KBM-7 (cell line): ENCODE measurements at places on chromosomes 13 and 19.
A peak's percentile ranks its signal among the peaks of the same experiment; 100 is the strongest.

- DNase-seq = no peak
Observed at GRCh38 chr19:32174386-32175113, 170.9 kb upstream of the ZNF507 start.

DNA sequence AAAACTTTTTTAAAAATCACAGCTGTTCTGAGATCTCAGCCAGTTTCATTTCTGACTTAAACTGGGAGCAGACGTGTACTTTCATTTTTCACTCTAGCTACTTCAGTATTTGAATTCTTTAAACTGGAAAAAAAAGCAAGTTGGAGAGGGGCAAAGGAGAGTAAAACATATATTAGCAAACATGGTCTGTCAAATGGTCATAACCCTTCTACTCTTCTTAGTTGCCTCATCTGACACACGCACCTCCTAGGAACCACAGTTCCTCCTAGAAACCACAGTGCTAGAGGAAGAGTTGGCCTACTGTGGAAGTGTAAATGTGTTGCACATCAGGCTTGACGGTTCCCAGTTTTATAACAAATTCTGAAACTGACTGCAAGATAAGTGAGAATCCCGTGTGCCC, 47.2 kb downstream of the TM9SF2 start:
- peak; percentile 9 for DNase-seq

GRCh38 chr19:16591803-16592556, 19.8 kb upstream of the SLC35E1 start:
- DNase-seq = no peak

GRCh38 chr13:43348397-43348796, 325.0 kb downstream of the DNAJC15 start:
- DNase-seq = no peak

DNA sequence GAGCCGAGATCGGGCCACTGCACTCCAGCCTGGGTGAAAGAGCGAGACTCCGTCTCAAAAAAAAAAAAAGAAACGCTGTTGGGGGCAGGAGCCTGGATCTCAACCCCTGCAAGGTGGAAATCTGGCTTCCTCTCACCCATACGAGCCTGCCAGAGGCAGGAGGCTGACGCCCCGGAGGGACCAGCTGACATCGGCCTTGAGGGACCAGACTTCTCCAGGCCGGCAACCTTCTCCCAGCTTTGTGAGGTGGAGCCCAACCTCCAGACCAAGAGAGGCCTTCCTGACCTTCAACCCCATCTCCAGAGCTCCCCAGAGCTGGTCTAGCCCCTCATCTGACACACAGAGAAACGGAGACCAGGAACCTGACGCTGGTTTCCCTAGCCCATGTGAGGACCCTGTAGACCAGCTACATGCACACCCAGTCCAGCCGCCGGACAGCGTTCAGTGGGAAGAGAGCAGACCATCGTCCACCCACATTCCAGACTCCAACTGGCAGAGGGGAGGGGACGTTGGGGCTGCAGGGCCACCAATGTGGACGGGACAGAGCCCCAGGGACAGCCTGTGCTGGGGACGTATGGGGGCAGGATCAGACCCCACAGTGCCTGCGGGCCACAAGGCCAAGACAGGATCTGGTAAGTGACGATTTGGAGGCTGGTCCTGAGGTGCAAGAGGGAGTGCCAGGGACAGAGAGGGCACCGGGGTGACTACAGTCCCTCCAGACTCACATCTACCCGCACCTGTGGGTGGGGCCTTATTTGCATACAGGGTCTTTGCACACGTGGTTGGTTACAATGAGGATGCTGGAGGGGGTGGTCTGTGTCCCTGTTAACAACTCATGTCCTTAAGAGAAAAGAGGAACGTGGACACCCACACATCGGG, 11.4 kb downstream of the SBNO2 start:
- DNase-seq = no peak

DNA sequence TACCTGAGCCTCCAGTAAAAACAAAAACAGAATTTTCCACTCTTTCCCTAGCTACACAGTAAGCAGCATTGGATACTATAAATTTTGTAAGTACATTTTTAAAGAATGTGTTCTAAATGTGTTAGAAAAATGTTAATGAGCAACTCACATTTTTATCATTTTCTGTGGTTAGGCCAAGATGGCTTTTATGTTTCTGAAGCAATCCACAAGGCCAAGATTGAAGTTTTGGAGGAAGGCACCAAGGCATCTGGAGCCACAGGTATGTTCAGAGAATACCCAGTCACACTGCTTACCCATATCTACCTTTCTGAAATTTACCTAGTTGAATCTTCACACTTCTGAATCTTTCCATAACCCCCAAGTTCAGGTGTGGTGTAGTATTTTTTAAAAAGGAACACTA, 21.6 kb downstream of the SERPINE3 start:
- no peak for DNase-seq
